ENCODE measurements at places on chromosomes 6 and 20. TPM values are rescaled to one million over a fixed set of nuclear protein-coding genes. Genes with fewer than 3 reads are reported as not detected.

DNA sequence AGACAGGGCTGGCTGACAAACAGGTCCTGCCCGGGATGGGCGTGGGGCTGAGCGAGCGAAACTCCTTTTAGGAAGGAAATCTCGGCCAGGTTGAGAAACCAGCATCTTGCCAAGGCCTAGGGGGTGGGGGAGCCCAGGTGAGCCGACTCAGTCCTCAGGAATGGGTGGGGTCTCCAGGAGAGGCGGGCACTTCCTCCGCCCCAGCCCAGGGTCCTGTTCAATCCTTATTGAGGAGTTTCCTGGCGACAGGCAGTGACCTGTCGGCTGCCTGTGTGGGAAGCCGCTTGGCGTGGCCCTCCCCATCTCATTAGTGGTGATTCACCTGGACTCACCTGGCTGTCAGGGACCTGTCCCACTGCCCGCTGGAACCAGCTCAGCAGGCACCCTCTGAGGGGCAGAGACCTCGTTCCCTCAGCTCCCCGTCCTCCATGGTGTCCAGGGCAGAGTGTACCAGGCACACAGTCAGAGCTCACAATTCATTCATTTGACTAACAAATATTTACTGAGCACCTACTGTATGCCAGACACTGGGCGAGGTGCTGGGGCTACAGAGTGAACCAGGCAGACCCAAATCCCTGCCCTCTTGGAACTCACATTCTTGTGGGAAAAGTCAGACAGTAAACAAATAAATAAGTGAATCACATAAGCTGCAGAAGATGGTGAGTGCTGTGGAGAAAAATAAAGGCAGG is 51.1 kb downstream of the FGD2 start:
- H3K4me1 ChIP-seq = no peaks in the 10 kb centered on the region
- peak; percentile 64 for DNase-seq
- H3K27ac ChIP-seq = no peak overlapping the region

DNA sequence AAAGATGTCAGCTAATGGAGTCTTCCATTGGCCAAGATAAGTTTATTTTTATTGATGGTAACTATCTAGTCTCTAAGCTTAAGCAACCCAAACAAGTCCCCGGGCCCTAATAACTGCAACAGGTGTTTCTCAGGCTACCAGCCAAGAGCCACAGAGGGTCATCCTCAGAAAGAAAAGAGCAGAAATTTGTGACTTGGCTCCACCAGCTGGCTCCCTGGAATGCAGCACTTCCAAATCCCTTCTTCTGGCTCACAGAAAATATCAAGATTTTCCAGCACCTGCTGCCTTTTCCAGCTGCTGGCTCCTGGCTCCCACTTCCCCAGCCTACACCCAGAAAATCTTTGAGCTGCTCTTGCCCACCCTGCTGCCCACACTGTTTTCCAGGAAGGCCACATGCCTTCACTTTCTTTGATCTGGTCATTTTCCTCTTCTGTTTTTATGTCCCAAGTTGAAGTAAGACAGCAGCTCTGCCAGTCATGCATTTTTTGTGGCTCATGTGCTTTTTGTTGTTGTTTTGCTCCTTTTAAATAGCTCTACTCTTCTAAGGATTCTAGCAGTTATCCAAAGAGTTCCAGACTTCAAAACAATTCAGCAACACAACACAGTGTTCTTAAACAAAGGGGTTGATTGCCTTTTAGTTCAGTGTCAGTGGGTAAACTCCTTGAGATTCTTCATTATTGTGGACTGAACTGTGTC is 151.0 kb upstream of the SMLR1 start:
- no peak overlapping the region for H3K4me3 ChIP-seq
- H3K27me3 ChIP-seq = no peaks in the 10 kb centered on the region
- no peaks in the 10 kb centered on the region for H3K4me1 ChIP-seq
- H3K36me3 ChIP-seq = no peaks in the 10 kb centered on the region
- no peak for DNase-seq
- no peak overlapping the region for H3K27ac ChIP-seq

GRCh38 chr20:47691625-47692024 is 93.7 kb downstream of the SULF2 start:
- no peak overlapping the region for H3K4me3 ChIP-seq
- DNase-seq = no peak
- no peaks in the 10 kb centered on the region for H3K36me3 ChIP-seq

DNA sequence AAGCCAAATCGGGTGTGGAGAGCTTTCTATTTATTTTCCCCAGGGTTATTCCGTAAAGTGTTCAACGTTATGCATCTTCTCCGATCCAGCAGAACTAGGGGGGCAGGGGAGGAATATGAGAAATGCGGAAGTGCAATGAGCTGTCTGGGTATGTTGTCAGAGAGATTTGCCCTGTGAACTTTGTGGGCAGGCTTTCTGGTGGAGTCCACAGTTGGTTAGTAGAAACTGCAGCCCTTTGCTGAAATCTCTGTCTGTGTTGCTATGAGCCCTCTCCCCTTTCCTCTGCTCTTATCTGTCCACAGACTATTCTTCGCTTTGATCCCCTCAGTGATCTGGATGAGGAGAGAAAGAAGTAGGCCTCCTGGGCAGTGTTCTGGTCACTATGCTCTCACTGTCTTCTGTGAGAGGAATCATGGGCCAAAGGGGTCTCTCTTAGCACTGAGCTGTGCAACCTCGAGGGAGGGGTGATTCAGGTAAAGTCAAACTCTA is 158.9 kb upstream of the FUT9 start:
- no peak overlapping the region for H3K4me3 ChIP-seq
- H3K36me3 ChIP-seq = no peaks in the 10 kb centered on the region
- no peak overlapping the region for H3K27ac ChIP-seq
- DNase-seq = no peak
- H3K27me3 ChIP-seq = no peaks in the 10 kb centered on the region
- H3K4me1 ChIP-seq = no peaks in the 10 kb centered on the region

DNA sequence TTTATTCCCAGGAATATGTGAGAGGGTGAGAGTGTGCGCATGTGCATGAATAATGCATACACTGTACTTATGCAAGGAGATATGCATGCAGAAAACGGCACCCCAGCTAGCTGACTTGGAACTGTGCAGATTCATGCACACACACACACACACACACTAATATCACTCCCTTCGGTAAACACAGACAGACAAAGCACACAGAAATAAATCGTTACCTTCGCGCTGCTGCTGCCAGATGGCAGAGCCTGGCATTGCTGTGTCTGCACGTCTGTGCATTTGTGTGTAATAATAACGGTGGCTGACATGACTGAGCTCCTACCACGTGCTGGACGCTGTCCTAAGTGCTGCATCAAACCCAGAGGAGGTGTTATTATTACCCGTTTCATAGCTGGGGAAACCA is 36.8 kb downstream of the PREX1 start:
- H3K27ac ChIP-seq = peak overlapping the region; percentile 43
- no peak for DNase-seq
- no peaks in the 10 kb centered on the region for H3K27me3 ChIP-seq
- H3K36me3 ChIP-seq = no peaks in the 10 kb centered on the region
- H3K4me3 ChIP-seq = no peak overlapping the region

DNA sequence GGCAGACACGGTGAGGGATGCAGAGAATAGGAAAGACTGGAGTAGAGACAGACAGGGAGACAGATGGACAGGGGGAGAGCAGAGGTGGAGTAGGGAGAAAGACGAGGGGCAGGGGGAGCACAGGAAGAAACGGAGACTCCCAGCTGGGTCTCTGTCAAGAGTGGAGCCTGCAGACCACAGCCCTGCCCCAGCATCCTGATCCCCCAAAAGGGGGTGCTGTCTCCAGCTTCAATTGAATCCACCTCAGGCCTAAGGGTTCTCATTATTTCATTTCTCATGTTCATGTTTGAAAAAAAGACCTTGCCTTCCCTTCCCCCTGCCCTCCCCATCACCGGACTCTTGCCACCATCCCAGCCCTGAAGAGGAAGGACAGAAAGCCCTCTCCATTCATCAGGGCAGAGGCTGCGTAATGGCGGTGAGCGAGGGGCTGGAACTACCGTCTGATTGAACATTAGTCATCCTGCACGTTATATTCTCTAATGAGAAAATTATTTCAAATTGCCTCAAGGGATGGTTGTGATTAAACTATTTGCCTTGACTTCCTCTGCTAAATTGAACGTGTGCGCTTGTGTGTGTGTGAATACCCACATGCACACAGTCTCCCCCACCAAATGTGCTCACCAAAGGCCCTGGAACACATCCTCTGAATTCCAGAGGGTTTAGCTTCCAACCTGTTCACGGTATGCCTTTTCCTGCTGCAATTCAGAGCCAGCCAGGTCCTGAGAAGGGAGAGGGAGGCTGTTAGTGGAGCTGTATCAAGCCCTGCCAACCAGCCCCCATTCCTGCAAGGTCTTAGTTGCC is 98.3 kb downstream of the CDC5L start:
- no peaks in the 10 kb centered on the region for H3K27me3 ChIP-seq
- H3K36me3 ChIP-seq = no peaks in the 10 kb centered on the region
- no peak overlapping the region for H3K27ac ChIP-seq
- H3K4me3 ChIP-seq = no peak overlapping the region
- no peak for DNase-seq

- H3K4me3 ChIP-seq = no peak overlapping the region
- H3K4me1 ChIP-seq = peaks cover 9% of the 10 kb centered on the region
- H3K36me3 ChIP-seq = no peaks in the 10 kb centered on the region
Observed at GRCh38 chr6:144298194-144298593, 13.1 kb downstream of the UTRN start.

DNA sequence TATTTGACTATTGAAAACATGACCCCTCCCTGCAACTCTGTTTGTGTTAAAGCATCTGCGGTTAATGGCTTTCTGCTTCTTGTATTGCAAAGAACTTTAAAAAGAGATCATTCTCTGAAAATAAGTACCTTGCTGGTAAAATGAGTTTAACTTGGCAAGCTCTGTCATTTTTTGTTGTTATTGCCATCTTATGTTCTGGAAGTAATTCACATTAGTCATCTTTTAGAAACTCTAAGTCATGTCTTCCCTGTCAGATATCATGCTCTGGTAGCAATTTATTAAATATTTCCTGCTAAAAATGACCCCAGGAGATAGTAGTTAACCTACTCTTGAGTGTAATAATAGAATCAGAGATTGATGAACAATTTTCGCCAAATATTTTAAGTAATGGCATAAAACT is 890.6 kb downstream of the KIF16B start:
- no peaks in the 10 kb centered on the region for H3K4me1 ChIP-seq
- no peaks in the 10 kb centered on the region for H3K27me3 ChIP-seq
- H3K27ac ChIP-seq = no peak overlapping the region
- no peak for DNase-seq
- H3K36me3 ChIP-seq = no peaks in the 10 kb centered on the region

GRCh38 chr6:22466665-22467245 is 102.6 kb upstream of the HDGFL1 start:
- H3K27me3 ChIP-seq = no peaks in the 10 kb centered on the region
- H3K36me3 ChIP-seq = no peaks in the 10 kb centered on the region
- peaks cover 6% of the 10 kb centered on the region for H3K4me1 ChIP-seq
- no peak overlapping the region for H3K4me3 ChIP-seq

GRCh38 chr6:148972481-148972880 is 225.7 kb downstream of the UST start:
- no peaks in the 10 kb centered on the region for H3K4me1 ChIP-seq
- H3K4me3 ChIP-seq = no peak overlapping the region
- H3K27ac ChIP-seq = no peak overlapping the region
- H3K36me3 ChIP-seq = no peaks in the 10 kb centered on the region
- no peak for DNase-seq

DNA sequence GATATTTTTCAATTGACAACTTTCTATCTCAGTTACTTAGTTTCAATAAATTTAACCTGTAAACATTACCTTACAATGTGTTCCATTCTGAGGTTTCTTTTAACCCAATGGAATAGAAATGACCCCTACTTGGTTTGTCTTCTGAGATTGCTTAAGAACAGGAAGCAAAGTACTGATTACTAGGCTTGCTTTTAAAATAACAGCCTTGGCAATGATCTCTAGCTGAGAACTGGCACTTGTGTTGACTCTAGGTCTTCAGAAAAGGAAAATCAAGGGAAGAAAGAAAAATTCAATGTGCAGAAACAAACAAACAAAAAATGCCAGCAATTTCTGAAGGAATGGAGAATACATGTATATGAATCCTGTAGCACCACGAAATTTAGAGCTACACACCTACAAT is 66.1 kb downstream of the SYNE1 start:
- H3K4me1 ChIP-seq = no peaks in the 10 kb centered on the region
- DNase-seq = no peak
- no peaks in the 10 kb centered on the region for H3K27me3 ChIP-seq
- H3K36me3 ChIP-seq = no peaks in the 10 kb centered on the region
- H3K4me3 ChIP-seq = no peak overlapping the region

DNA sequence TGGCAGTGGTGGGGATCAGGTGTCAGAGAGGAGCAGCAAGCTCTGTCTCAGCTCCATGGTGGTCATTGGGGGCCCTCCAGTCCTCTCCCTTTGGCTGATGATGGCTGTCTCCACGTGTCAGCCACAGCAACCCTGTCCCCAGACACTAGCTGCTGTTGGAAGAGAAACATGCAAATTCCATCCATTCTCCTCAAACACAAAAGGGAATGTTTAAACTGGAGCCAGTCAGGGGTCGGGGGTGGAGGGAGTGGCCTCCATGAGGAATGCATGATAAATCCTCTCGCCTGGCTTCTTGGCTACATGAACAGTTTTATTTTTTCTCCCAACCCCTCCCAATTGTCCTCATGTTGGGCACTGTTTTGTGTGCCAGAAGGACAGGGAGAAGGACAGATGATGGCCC is 86.4 kb downstream of the EDN3 start:
- no peak overlapping the region for H3K4me3 ChIP-seq
- H3K27me3 ChIP-seq = no peaks in the 10 kb centered on the region
- H3K27ac ChIP-seq = no peak overlapping the region
- H3K36me3 ChIP-seq = no peaks in the 10 kb centered on the region

- no peak for DNase-seq
- H3K27me3 ChIP-seq = no peaks in the 10 kb centered on the region
- no peaks in the 10 kb centered on the region for H3K36me3 ChIP-seq
- peak overlapping the region; percentile 60 for H3K27ac ChIP-seq
- H3K4me3 ChIP-seq = no peak overlapping the region
- no peaks in the 10 kb centered on the region for H3K4me1 ChIP-seq
Observed at GRCh38 chr6:148465670-148466069, 123.0 kb downstream of the SASH1 start.

- no peaks in the 10 kb centered on the region for H3K36me3 ChIP-seq
- H3K4me3 ChIP-seq = no peak overlapping the region
- DNase-seq = peak; percentile 67
- H3K27ac ChIP-seq = peak overlapping the region; percentile 23
- H3K4me1 ChIP-seq = peaks cover 2% of the 10 kb centered on the region
Observed at GRCh38 chr6:160041608-160042007, 72.7 kb downstream of the IGF2R start.

SLC26A8 gene
- 0.26 TPM for total RNA-seq

EPPIN gene
- not detected for total RNA-seq

LY6G6D gene
- not detected for total RNA-seq

NKX2-2 gene
- not detected for total RNA-seq

BMP5 gene
- total RNA-seq = 0.45 TPM

IRF4 gene
- 3.8 TPM for total RNA-seq
